Left lobe of liver (tissue), 2 donors: ENCODE measurements at places on chromosomes 3 and 15. TPM values are rescaled to one million over a fixed set of nuclear protein-coding genes. Genes with fewer than 3 reads are reported as not detected.
A peak's percentile ranks its signal among the peaks of the same experiment; 100 is the strongest.

Gene GATA2
- total RNA-seq: 1.3 TPM

- peak; percentile 95 for DNase-seq
Observed at GRCh38 chr15:75738647-75739325, 26.1 kb upstream of the CSPG4 start.

- no peak for DNase-seq
Observed at GRCh38 chr3:52197499-52197841, 490 bp upstream of the ALAS1 start.

DNA sequence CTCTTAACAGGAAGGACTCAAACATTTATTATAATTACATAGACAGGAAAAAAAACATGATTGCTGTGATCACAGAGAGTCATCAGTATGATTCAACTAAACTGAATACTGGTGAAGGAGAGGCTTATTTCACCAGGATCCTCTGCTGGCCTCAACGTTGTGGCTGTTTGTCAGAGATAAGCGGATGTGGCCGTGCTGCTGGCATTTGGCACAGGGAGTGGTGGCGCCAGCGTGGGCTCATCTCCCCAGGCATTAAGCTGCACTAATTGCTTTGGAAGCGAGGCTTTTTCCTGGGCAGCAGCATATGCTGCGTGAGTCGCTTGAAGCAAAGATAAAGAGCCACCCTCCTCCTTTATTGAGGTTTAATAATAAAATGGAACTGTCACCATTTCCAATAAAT lies 306.7 kb downstream of the LRTM1 start:
- no peak for DNase-seq
